ENCODE measurements at places on chromosomes 4 and X. TPM values are rescaled to one million over a fixed set of nuclear protein-coding genes. Genes with fewer than 3 reads are reported as not detected.
A peak's percentile ranks its signal among the peaks of the same experiment; 100 is the strongest.

DNA sequence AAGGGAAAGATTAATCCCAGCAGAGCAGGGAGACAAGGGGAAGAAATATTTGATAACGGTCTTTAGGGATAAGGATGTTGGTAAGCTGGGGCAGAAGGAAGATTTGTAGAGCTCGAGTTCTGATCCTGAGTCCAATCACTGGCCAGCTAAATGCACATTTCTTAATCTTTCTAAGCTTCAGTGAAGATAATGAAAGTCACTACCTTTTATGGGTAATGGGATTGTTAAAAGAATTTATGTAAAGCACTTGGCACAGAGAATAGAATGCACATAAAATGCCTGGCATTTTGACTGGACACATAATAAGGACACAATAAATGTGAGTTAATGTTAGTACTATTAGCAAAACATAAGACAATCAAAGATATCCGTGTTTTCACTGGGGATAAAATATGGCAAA lies 43.3 kb downstream of the NCAPG start:
- no peaks in the 10 kb centered on the region for H3K36me3 ChIP-seq
- no peak overlapping the region for H3K4me3 ChIP-seq
- no peak for DNase-seq
- no peaks in the 10 kb centered on the region for H3K27me3 ChIP-seq

DNA sequence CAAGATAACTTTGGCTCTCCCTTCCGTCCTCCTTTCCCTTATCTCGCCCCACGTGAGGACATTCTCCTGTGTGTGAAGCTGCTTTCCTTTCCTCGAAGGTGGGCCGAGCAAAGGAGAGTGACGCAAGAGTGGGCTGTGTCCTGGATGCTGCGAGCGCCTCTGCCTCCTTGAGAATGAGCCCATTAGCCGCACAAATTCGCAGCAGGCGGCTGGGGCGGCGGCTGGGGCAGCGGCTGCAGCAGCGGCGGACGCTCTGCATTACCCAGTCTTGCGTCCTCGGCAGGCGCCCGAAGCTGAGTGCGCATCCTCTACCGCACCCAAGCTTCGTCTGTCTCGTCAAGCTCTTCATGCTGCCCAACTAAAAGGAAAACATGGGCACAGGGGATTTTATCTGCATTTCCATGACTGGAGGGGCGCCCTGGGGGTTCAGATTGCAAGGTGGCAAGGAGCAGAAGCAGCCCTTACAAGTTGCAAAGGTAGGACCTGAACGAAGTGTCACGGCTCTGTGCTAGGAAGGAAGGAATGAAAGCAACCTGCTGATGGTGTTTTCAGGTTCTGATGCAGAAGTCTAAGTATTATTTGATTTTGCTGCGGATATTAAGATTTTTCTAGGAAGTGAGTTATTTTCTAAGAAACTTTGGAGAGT lies at the start of gene SYNPO2:
SYNPO2 (plus strand) TSS at position 189 of the 646 bp plus-strand sequence; CDS start at position 372, 183 bp downstream.
- peak; percentile 54 for DNase-seq
- peak within 1 kb of the TSS; percentile 59 for H3K27ac ChIP-seq
- H3K27me3 ChIP-seq = no peaks in the 10 kb centered on the region
- no peaks in the 10 kb centered on the region for H3K36me3 ChIP-seq

- H3K27ac ChIP-seq = no peak overlapping the region
- H3K36me3 ChIP-seq = no peaks in the 10 kb centered on the region
- H3K27me3 ChIP-seq = no peaks in the 10 kb centered on the region
- peak; percentile 86 for DNase-seq
- no peaks in the 10 kb centered on the region for H3K4me1 ChIP-seq
Measured at GRCh38 chr4:98166025-98166730, 22.9 kb upstream of the STPG2 start.

DNA sequence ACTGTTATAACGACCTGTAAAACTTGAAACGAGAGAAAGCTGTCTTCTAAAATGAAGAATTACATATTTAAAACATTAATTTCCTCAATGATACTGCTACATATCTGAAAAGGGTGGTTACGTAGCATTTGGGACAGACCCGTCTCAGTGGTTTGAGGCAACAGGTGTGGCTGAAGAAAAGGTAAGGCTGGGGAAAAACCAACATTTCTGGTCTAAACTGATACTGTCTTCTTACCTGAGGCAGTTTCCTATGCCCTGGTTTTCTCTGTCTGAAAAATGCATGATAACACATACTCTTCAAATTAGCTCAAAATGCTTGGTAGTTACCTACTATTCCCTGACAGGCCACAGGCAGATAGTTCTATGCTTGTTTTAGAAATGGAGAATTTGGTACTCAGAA lies 30.4 kb downstream of the PLS3 start:
- no peak overlapping the region for H3K27ac ChIP-seq
- no peak overlapping the region for H3K4me3 ChIP-seq
- DNase-seq = no peak
- H3K27me3 ChIP-seq = peaks cover 5% of the 10 kb centered on the region

DNA sequence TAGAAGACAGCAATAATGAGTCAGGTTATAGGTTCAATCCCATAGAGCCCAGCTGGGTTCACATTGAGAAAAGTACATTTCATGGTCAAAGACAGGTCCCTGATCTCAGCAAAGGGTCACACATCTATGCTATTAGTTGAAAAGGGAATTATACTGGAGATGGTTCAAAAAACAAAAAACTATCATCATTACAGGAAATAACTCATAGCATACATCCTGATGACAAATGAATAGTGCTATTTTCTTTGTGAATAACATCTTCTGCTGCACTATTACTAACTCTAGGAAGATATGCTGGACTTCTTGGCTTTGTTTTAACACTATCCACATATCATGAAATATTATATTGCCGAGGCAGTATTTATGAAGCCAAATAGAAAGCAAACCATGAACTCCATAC lies 202.5 kb upstream of the MAB21L2 start:
- no peaks in the 10 kb centered on the region for H3K4me1 ChIP-seq
- no peaks in the 10 kb centered on the region for H3K27me3 ChIP-seq
- no peaks in the 10 kb centered on the region for H3K36me3 ChIP-seq
- H3K27ac ChIP-seq = no peak overlapping the region
- no peak for DNase-seq

GRCh38 chr4:38523524-38524448 lies 140.2 kb upstream of the KLF3 start:
- H3K4me1 ChIP-seq = peaks cover 4% of the 10 kb centered on the region
- no peak overlapping the region for H3K4me3 ChIP-seq
- H3K27me3 ChIP-seq = no peaks in the 10 kb centered on the region
- H3K36me3 ChIP-seq = no peaks in the 10 kb centered on the region

- no peaks in the 10 kb centered on the region for H3K4me1 ChIP-seq
- no peak overlapping the region for H3K4me3 ChIP-seq
- H3K27me3 ChIP-seq = no peaks in the 10 kb centered on the region
- H3K27ac ChIP-seq = no peak overlapping the region
- DNase-seq = no peak
Measured at GRCh38 chr4:82057990-82058544, 315.7 kb downstream of the HNRNPD start.

DNA sequence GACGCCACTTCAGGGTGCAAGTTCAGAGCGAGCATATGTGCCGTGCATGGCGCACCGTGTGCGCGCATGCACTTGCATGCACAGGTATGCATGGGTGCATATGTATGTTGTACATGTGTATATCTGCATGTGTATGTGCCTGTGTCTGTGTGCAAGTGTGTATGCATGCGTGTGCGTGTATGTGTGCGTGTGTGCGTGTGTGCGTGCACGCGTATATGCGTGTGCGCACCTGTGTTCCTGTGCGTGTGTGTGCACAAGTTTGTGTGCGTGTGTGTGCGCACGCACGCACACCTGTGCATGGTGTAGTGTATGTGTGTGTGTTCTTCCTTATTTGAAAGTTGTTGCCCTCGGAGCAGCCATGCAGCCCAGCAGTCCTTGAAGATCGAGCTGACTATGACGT lies 76.8 kb downstream of the GPR143 start:
- H3K4me3 ChIP-seq = no peak overlapping the region
- H3K4me1 ChIP-seq = no peaks in the 10 kb centered on the region
- H3K27ac ChIP-seq = no peak overlapping the region
- no peak for DNase-seq
- H3K36me3 ChIP-seq = peaks cover 51% of the 10 kb centered on the region

DNA sequence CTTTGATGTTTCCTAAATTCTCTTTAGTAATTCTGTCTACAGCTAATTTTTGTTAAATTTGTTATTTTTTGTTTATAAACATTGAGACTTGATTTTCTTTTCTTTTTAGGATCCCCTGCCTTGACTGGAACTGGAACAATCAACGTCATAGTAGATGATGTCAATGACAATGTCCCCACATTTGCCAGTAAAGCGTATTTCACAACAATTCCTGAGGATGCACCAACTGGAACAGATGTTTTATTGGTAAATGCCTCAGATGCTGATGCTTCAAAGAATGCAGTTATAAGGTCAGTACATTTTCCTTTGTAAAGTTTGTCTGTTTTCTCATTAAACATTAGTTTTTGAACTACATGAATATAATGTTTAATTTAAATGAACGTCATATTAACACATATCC lies 119.4 kb downstream of the FAT4 start:
- no peaks in the 10 kb centered on the region for H3K4me1 ChIP-seq
- no peak overlapping the region for H3K27ac ChIP-seq
- no peak overlapping the region for H3K4me3 ChIP-seq
- no peaks in the 10 kb centered on the region for H3K27me3 ChIP-seq

- DNase-seq = no peak
- no peaks in the 10 kb centered on the region for H3K27me3 ChIP-seq
- H3K4me3 ChIP-seq = no peak overlapping the region
Measured at GRCh38 chr4:114026447-114026846, 47.0 kb upstream of the ARSJ start.

- no peaks in the 10 kb centered on the region for H3K4me1 ChIP-seq
- H3K27me3 ChIP-seq = no peaks in the 10 kb centered on the region
- H3K27ac ChIP-seq = no peak overlapping the region
- H3K36me3 ChIP-seq = no peaks in the 10 kb centered on the region
- no peak overlapping the region for H3K4me3 ChIP-seq
Measured at GRCh38 chrX:2756548-2756947, 4.7 kb downstream of the XG start.

DNA sequence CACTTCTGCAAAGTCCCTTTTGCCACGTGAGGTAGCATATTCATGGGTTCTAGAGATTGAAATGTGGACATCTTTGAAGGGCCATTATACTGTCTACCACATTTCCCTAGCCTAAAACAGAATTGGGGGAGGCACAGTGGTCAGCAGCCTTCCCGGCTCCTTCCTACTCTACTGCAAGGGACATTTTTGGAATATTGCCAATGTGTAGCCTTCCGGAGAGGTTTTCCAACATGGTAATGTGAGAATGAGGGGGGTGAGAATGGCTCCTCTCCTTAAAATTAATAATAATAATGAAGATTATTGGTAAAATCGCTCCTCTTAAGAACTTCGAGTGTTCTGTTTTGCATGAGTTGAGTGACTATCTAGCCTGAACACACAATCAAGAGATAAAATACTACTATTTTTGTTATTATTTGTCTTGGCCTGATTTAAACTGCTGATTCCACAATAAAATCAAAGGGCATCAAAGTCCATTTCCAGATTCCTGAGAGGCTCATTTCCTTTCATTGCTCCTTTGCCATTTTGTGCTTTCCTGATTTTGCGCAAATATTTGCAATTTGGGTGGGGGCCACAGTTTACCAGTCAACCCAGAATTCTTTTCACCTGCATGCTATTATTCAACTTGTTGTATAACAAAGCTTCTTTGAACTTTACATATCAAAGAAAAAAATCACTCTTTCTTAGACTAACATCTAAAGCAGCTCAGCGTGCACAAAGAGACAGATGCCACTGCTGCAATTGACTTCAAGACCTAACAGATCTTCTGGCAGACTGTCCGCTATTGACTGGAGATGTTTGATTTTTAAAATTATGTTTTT lies 27.0 kb upstream of the TSPAN5 start:
- H3K4me3 ChIP-seq = no peak overlapping the region
- H3K27me3 ChIP-seq = no peaks in the 10 kb centered on the region
- no peaks in the 10 kb centered on the region for H3K4me1 ChIP-seq
- H3K27ac ChIP-seq = no peak overlapping the region
- no peaks in the 10 kb centered on the region for H3K36me3 ChIP-seq

DNA sequence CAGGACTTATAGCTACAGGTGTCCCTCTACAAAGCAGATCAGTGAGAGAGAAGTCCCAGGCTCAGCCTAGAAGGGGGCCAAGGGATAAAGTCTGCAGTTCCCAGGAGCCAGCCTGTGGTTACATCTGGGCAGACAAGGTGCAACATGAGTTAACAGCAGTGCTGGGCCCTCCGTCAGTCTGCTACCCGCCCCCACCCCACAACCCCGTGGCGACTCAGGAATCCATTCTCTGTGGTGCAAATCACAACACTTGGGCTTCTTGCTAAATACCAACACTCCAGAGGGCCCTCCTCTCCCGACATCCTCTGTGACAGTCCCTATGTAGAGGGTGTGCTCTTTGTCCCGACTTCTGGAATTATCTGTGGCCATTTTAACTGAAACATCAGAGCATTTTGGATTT lies 13.8 kb downstream of the GPM6B start:
- DNase-seq = no peak
- H3K36me3 ChIP-seq = no peaks in the 10 kb centered on the region
- H3K27ac ChIP-seq = no peak overlapping the region
- H3K4me3 ChIP-seq = no peak overlapping the region
- no peaks in the 10 kb centered on the region for H3K4me1 ChIP-seq

The FHDC1 gene
- total RNA-seq = 6.7 TPM

The RUFY3 gene
- 94.5 TPM for total RNA-seq

The CYLC1 gene
- not detected for total RNA-seq

The KDM6A gene
- total RNA-seq = 63.4 TPM

The DDIT4L gene
- 0.55 TPM for total RNA-seq

The NXF2 gene
- not detected for total RNA-seq

The NDNF gene
- 4.8 TPM for total RNA-seq

The SLC10A4 gene
- total RNA-seq = 0.73 TPM

Data from stomach (tissue), 19 donors.